RPMI7951 (cell line): ENCODE measurements at places on chromosomes 2 and 18. TPM values are rescaled to one million over a fixed set of nuclear protein-coding genes. Genes with fewer than 3 reads are reported as not detected.

The IL1RL2 gene
- total RNA-seq = 0.39 TPM in 1 of 2 replicates, not detected in the other

The DSG1 gene
- total RNA-seq = not detected in 2 replicates

The CCDC102B gene
- 7.5 and 10.1 TPM in 2 replicates for total RNA-seq

The ANKRD62 gene
- total RNA-seq = not detected in 2 replicates

The POTEC gene
- total RNA-seq = not detected in 2 replicates

The RBM43 gene
- total RNA-seq = 4.4 and 5.6 TPM in 2 replicates

The ANKRD12 gene
- total RNA-seq = 11.9 and 13.2 TPM in 2 replicates

The FECH gene
- 22.8 and 31.6 TPM in 2 replicates for total RNA-seq

The METAP1D gene
- total RNA-seq = 8.6 and 11.3 TPM in 2 replicates

The TMEM163 gene
- 10.3 and 10.7 TPM in 2 replicates for total RNA-seq

The ZNF892 gene
- 2.2 and 3.8 TPM in 2 replicates for total RNA-seq

The ADAM23 gene
- total RNA-seq = not detected in 2 replicates

The LCT gene
- total RNA-seq = not detected in 2 replicates

The FOXI3 gene
- not detected in 2 replicates for total RNA-seq

The RAX gene
- total RNA-seq = not detected in 2 replicates

The GRB14 gene
- not detected in 2 replicates for total RNA-seq

The ANKRD44 gene
- 10.8 and 11.3 TPM in 2 replicates for total RNA-seq

The ERFE gene
- total RNA-seq = 0.10 and 1.8 TPM in 2 replicates

The MYO1B gene
- 173 and 185 TPM in 2 replicates for total RNA-seq

The RAD51AP2 gene
- total RNA-seq = not detected in 2 replicates

The FAP gene
- 142 and 170 TPM in 2 replicates for total RNA-seq

The CLIP4 gene
- 38.0 and 40.3 TPM in 2 replicates for total RNA-seq
